ENCODE measurements at places on chromosomes 7 and 10. TPM values are rescaled to one million over a fixed set of nuclear protein-coding genes. Genes with fewer than 3 reads are reported as not detected.

- DNase-seq, result peak; percentile 30
These were observed 739 bp downstream of the CASP7 start for GRCh38 chr10:113680190-113681111.

DNA sequence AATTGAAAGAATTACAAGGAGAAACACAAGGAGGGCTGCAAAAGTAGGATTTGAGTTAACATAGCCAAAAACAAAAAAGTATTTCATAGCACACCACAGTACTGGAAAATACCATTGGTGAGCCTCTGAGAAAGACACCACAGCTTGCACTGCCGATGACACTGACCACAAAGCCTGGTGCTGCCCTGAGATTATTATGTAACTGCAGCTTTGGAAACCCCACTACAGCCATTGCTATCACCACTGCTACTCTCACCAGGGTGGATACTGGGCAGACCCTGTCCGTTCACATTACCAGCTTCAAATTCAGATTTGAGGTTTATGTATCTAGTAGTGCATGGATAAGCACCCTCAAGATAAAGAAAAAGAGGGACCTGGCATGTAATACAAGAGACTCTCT lies 1246.7 kb upstream of the SORCS1 start:
- DNase-seq, result no peak

DNA sequence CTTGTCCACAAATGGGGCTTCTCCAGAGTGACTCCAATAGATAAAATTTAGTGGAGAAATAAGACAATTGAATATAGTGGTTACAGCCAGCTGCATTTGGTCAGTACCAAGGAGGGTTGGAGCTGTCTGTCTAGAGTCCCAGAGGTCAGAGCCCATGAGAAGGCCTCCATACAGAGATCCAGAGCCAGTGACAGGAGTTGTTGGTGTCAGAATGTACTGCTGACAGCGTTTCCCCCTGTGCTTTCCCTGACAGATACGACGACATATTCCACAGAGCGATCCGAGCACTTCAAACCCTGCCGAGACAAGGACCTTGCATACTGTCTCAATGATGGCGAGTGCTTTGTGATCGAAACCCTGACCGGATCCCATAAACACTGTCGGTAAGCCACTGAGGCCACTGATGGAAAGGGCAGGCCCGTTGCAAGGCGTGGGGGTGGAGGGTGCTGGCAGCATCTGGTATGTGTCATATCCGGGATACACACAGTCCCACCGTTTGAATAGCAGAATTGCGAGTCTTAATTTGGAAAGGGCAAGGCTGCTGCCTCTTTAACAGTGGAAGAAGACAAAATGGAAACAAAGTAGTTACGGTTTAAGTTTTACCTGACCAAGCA lies 483.6 kb downstream of the NRG3 start:
- DNase-seq, result peak; percentile 26

GRCh38 chr10:124319926-124320391 lies 98.8 kb downstream of the OAT start:
- no peak for DNase-seq

DNA sequence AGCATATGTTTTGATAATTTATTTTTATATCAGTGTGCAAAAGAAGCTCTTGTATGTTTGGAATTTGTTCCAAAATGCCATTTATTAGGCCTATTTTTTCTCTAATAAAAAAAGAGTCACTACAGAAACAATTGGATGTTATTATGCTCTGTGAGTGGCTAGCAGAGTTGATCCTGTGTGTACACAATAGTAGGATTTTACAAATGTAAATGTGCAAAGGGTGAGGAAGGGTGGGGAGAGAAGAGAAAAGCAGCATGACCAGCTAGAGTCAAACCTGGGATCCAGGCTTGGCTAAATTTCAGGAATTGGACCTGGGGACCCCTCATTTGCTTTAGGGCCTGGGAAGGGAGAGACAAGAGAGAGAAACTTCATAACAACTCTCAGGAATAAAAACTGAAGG lies 32.5 kb downstream of the SEMA3A start:
- no peak for DNase-seq

NRP1 gene
- total RNA-seq, result 168 TPM

TMEM178B gene
- total RNA-seq, result 35.9 TPM
